Natural killer cell (primary cell): ENCODE measurements at places on chromosomes 3 and 15. TPM values are rescaled to one million over a fixed set of nuclear protein-coding genes. Genes with fewer than 3 reads are reported as not detected.
A peak's percentile ranks its signal among the peaks of the same experiment; 100 is the strongest.

The RTP3 gene
- not detected for total RNA-seq

The ST8SIA2 gene
- not detected for total RNA-seq

The MTFMT gene
- 9.3 TPM for total RNA-seq

GRCh38 chr3:48709051-48709461 is 8.0 kb downstream of the IP6K2 start:
- no peak for DNase-seq

- DNase-seq: peak; percentile 51
Measured at GRCh38 chr3:33144433-33144832, 30.6 kb downstream of the CRTAP start.

GRCh38 chr3:127716384-127716783 is 43.6 kb downstream of the ABTB1 start:
- no peak for DNase-seq

DNA sequence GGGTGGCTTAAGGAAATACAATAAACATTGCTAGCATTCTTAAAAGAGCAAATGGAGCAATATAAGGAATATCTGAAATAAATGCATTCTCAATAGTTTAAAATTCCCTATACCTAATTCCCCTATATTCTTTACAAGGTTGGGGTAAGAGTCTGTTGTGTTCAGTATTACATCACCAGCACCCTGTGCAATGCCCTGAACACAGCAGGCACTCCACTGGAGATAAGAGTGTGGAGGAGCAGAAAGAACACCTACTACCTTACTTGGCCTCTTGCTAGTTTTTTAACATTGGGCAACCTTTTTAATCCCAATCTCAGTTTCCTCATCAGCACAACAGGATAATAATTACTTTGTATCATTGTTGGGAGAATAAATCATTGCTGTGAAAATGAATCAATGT is 140.2 kb upstream of the PLXND1 start:
- no peak for DNase-seq

- no peak for DNase-seq
Measured at GRCh38 chr3:182364723-182365650, 428.3 kb upstream of the ATP11B start.

DNA sequence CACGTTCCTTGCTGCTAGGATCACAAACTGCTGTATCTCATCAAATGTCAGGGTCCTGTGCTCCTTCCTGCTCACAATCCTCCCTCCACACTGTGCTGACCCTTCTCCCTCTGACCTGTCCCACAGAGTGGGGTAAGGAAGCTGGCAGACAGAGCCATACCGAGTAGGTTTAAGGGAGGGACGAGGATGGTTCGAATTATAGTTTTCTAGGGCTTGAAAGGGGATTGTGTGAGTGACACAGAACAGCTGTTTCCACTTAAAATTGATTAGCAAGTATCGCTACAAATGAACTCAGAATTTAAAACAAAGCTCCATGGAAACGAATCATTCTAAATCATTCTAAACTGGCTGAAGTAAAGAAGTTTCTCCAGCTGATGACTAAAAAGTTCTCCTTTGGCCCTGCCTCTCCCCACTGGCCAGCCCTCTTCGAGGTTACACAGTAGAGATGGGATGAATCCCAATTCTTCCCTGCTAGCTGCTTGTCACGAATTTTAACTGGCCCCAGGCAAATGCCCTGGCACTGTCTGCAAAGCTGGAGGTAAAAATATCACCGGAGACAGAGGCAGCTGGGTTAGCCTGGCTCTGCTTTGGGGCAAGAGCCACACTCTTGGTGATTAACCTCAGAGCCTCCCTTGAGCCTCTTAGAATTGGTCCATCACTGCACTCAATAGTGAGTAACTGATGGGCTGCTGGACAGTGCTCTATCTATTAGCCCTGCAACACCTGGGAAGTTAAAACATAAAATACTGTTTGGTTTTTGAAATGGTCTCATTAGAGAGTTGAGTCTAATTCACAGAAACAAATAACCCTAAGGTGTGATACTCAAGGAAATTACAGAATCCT is 194.9 kb downstream of the CHST2 start:
- DNase-seq: no peak

DNA sequence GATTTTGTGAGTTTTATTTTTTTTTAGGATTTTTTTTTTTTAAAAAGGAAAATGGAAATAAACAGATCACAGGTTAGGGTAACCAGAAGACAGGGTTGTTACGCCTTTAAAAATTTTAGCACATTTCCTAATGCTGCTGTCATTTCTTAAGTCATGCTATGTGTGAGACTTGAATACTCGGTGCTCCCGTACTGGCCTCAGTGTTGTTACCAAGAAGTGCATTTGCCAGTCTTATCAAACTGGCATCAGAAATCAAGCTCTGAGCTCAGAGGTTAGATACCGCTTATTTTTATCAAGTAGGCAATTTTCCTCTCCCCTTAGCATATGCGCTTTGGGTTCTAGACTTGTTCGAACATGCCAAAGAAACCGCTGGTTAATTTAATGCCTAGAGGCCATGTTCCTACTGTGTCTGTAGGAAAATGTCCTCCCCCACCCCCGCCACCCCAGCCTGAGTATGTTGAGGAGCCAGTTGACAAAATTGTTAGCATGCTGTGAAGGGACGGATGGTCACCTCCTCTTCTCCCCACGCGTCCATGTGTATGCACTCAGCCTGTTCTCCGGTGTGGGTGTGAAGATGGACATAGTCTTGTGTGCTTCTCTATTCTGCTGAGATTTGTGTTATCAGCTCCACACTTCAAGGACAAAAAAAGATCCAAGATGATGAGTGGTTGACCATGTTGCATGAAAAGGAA is 88.9 kb downstream of the ITPR1 start:
- DNase-seq: no peak

GRCh38 chr15:60392601-60392985 is 5.2 kb downstream of the ANXA2 start:
- no peak for DNase-seq

DNA sequence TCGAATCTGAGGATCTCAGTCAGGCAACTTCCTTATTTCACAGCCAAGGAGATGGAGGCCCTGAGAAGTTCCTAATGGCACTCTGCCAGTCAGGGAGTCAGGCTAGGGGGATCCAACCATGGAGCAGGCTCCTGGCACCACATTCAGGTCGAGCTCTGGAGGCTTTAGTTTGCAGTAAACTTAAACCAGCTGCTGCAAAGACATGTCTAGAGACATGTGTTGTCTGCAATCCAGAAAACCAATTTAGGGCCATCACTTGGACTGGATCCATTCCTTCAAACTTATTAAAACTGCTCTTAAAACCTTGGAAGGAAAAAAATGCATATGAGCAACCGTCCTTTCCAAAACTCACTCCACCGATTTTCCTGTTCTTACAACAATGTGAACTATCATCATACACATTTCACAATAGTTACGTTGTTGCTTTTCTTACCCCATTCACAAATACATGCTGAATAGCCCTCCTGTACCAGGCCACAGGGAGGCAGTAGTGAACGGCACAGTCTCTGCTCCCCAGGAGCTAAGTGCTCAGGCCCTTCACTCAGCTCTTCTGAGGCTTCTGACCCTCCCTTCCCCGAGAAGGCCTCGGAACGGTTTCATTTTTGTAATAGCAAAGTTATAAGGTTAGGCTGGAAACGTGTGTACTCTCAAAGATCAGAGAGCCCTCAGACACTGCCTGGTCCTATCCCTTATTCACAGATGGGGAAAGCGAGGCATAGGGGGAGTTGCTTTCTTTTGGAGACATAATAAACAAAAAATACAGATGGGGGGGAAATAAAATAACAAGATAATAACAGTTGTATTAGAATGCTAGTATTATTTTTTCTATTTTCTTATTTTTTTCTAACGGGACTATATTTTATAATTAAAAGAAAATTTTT is 20.1 kb downstream of the RFT1 start:
- DNase-seq: peak; percentile 51

DNA sequence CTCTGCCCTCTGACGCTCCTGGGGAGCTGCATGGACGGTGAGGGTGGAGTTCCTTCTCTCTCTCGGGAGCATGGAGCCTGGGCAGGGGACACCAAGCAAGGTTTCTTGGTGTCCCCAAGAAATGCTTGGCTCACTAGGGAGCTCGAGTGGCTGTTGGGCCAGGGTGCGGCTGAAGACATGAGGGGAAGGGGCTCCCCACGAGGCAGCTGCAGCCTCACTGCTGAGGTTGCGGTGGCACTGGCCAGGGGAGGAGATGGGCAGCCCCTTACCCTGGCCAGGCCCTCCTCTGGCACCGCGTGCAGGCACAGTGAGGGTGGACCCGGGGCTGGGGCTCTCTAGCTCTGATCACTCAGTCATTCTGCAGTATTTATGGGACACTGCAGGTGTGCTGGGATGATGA is 43.5 kb upstream of the SLC41A3 start:
- DNase-seq: peak; percentile 1
